Activated CD8-positive, alpha-beta memory T cell treated with anti-CD3 and anti-CD28 coated beads for 1 hour (primary cell): ENCODE measurements at places on chromosomes 16 and 17.
A peak's percentile ranks its signal among the peaks of the same experiment; 100 is the strongest.

GRCh38 chr16:65339062-65339461 is 217.2 kb upstream of the CDH11 start:
- no peak for DNase-seq

DNA sequence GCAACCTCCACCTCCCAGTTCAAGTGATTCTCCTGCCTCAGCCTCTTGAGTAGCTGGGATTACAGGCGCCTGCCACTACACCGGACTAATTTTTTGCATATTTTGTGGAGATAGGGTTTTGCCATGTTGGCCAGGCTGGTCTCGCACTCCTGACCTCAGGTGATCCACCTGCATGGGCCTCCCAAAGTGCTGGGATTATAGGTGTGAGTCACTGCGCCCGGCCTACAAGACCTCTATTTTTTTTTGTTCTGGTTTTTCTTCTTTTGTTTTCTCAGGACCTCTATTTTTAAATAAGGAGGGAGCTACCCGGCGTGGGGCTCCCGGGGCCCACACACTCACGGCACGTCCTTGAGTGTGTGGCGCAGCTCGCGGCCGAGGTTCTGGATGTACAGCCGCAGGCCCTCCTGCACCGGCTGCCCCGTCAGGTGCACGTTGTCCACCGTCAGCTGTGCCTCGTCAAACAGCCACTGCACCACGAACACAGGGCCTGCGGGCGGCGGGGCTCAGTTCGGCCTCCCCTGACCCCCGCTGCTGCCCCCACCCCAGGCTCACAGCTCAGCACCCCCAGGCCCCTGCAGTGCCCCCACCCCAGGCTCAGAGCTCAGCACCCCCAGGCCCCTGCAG is 5.8 kb downstream of the NOTUM start:
- no peak for DNase-seq

GRCh38 chr16:4021070-4021779 is 95.0 kb downstream of the ADCY9 start:
- DNase-seq = no peak

GRCh38 chr17:30524847-30525246 is 47.6 kb downstream of the GOSR1 start:
- DNase-seq = no peak

GRCh38 chr17:8359769-8360168 is 16.7 kb downstream of the KRABD2 start:
- no peak for DNase-seq

DNA sequence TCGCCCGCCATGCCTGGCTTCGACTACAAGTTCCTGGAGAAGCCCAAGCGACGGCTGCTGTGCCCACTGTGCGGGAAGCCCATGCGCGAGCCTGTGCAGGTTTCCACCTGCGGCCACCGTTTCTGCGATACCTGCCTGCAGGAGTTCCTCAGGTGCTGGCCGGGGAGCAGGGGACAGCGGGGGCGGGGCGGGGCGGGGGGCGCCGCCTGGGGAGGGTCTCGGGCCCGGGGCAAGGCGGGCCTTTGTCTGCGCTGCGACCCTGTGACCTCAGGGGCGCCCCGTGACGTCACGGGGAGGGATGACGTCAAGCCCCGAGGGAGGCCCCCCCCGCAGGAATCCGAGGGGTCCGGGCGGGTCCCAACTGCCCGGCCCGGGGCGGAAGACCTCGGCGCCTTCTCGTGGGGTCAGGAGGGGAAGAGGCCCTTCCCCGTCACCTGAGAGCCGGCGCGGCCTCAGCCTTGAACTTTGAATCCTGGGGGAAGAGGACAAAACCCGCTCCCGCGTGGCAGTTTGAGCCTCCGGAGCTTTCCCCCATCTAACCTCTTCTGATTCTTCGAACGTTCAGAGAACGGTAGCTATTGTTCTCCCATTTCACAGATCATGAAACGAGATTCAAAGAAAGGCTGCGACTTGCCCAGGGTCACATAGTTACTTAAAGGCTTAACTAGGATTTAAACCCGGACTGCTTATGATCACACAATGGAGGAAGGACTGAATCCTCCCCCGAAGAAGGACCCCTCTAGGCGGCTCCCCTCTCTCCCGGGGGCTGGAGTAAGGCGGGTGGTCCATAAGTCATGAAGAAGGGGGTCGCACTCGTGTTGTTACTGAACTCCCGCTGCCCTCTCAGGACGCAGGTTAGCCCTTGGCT is 527 bp downstream of the TRAF4 start:
- DNase-seq = peak; percentile 54

- DNase-seq = no peak
Measured at GRCh38 chr16:86319585-86320236, 190.6 kb upstream of the FOXF1 start.
